ENCODE measurements at places on chromosomes 12 and 14.

- H3K27me3 ChIP-seq = no peaks in the 10 kb centered on the region
- no peak overlapping the region for H3K4me3 ChIP-seq
- no peaks in the 10 kb centered on the region for H3K4me1 ChIP-seq
- peaks cover 36% of the 10 kb centered on the region for H3K36me3 ChIP-seq
These were observed 24.3 kb downstream of the ANAPC7 start for GRCh38 chr12:110379197-110379596.

- no peak for DNase-seq
- H3K4me3 ChIP-seq = no peak overlapping the region
- H3K36me3 ChIP-seq = peaks cover 4% of the 10 kb centered on the region
- no peak overlapping the region for H3K27ac ChIP-seq
- no peaks in the 10 kb centered on the region for H3K27me3 ChIP-seq
These were observed 42.2 kb upstream of the KTN1 start for GRCh38 chr14:55537782-55538181.

DNA sequence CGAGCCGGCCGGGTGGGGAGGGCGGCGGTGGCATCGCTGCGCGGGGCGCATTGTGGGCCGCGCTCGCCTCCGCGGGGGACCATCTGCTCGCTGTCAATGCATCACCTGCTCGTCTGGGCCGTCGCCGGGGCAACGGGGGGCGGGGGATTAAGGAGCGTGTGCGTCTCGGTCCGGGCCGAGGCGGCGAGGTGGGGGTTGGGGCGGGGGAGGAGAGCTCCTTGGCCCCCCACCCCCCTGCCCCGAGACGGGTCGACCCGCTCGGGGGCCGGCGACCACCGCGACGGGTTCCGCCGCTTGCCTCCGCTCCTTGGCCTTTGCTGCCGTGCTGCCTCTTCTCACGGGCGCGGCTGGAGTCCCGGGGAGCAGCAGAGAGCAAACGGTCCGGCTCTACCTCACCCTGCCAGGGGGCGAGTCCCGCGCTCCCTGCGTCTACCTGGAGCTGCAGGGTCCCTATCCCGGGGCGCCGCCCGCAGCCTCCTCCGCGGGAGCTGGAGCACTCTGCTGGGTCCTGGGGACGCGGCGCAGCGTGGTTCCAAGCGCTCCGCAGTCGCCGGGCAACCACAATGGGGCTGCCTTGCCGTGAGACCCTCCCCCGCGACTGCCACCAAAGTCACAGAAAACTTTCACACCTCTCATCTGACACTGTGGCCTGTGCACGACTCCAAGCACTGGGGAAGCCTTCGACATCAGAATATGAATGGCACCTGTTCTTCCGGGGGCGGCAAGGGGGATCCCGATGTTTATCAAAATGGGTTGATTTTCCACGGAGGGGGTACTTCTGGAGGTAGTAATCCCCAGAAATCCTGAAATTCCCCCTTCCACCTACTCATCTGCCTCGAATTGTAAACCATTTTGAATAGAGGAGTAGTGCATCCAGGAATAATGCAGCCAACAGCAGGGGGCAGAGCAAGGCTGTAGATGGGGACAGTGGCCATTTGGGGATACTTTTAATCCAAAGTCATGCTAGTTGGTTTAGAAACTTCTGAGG is at the start of gene C12orf42:
C12orf42 (minus strand) TSS at position 500 of the 988 bp plus-strand sequence. CDS start 17,542 bp downstream, outside the sequence.
- H3K4me1 ChIP-seq = peaks cover 7% of the 10 kb centered on the region
- H3K36me3 ChIP-seq = no peaks in the 10 kb centered on the region
- DNase-seq = peak; percentile 69
- H3K27ac ChIP-seq = peak within 1 kb of the TSS; percentile 10
- peaks cover 61% of the 10 kb centered on the region for H3K27me3 ChIP-seq

DNA sequence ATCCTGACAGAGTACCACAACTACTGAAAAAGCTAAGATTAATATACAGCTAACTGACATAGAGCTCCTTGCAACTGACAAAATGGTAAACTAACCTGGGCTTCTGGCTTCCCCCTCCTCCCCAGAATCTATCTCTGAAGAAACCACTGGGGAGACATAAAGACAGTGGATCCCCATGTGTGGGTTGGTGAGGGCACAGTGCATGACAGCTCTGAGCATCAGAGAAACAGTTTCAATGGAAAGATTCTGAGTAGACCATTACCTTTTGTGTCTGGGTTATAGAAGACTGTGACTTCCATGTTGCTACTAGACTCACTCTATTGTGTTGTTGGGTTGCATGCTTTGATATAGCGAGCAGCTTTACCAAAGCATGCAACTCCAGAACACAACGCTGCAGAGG is 247.4 kb downstream of the EFCAB11 start:
- H3K27me3 ChIP-seq = no peaks in the 10 kb centered on the region
- no peak overlapping the region for H3K27ac ChIP-seq
- H3K4me3 ChIP-seq = no peak overlapping the region
- peaks cover 2% of the 10 kb centered on the region for H3K4me1 ChIP-seq

DNA sequence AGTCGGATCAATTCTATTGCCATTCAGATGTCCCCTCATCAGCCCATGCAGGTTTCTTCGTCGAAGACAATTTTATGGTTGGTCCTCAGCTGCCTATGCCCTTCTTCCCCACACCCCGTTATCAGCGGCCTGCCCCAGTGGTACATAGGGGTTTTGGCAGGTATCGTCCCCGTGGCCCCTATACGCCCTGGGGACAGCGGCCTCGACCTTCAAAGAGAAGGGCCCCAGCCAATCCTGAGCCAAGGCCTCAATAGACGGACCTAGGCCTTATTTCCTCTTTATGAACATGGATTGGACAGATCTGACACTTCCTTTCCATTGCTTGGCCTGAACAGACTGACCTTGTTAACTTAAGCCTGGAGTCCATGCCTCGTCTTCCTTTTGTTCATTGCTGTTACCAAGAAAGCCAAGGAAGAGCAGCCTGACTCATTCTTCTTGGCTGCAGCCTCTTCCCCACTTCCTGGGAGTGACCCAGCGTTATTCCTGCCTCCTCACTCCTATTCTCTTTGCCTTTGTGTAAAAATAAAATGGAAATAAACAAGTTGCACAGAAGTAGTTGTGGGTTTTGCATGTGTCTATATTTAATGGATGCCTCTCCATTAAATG is 156.5 kb upstream of the AMIGO2 start:
- no peaks in the 10 kb centered on the region for H3K36me3 ChIP-seq
- no peak for DNase-seq

All from type B pancreatic cell (in vitro differentiated cells).